ENCODE measurements at places on chromosomes 2 and 18.

- DNase-seq: no peak
Observed at GRCh38 chr18:50182511-50182910, 12.4 kb downstream of the MYO5B start.

- DNase-seq: no peak
Observed at GRCh38 chr2:198465970-198466369, 661.6 kb downstream of the PLCL1 start.

DNA sequence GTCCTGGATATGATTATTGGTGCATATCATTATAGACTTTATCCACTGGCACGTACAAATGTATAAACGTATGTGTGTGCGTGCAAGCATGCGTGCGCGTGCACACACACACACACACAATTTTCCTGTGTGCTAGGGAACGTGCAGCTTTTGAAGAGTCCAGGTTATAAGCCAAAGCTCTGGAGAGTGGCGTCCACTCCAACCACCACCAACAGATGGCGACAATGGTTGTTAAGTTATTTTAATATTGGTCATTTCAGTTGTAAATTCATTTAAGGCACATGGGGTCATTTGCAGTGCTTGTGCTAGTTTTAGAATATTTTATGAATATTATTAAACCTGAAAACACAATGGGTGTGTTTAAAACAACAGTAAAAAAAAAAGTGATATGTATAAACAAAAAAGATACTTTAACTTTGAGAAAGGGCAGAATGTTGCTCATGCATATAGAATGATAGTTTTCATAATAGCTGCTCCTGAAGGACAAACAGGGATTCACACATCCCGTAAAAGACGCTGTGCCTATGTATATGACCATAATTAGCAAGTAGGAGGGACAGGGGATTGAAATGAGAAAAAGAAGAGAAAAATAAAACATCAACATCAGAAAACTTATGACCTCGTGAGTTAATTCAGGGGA is 124.2 kb upstream of the ITGB6 start:
- peak; percentile 26 for DNase-seq

DNA sequence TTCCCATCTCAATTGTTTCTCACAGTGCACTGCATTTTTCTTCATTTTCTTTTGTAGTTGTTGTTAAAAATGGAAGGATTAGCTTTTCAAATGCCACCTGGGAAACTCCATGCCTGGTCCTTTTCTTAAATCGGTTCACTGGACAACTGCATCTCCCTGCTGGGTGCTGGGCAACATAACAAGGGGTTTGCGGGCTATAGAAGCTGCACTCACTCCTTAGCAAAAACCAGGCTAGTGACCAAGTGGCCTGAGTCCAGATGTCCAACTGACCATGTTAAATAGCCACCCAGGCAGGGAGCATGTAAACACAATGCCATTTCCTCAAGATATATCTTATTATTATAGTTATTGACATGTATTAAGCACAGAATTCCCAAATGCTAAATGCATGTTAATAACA is 264.9 kb downstream of the ICOS start:
- DNase-seq: no peak

- DNase-seq: no peak
Observed at GRCh38 chr2:217033186-217033585, 173.3 kb upstream of the TNP1 start.

- DNase-seq: no peak
Observed at GRCh38 chr18:76456018-76456750, 38.9 kb downstream of the ZNF516 start.

- DNase-seq: no peak
Observed at GRCh38 chr18:56935434-56936040, 211.3 kb upstream of the BOD1L2 start.

- no peak for DNase-seq
Observed at GRCh38 chr2:23599667-23600066, 214.7 kb downstream of the KLHL29 start.

DNA sequence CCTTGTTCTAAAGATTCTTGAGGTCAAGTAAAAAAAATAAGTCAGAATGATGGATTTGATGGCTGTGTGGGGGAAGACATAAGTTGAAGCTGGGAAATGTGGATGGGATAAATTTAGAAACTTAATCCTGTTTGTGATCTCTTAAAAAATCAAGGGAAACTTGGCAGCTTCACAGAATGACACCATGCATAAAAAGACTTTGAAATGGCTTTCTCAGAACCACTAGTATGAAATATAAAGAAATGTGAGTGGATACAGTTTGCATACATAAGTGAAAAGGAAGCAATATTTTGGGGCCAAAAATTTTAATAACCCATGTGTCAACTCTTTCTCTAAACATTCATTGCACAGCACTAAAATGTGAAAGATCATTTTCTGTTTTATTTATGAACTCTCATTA is 21.7 kb downstream of the CDH19 start:
- no peak for DNase-seq

- no peak for DNase-seq
Observed at GRCh38 chr18:24306201-24306600, 91.4 kb downstream of the OSBPL1A start.

DNA sequence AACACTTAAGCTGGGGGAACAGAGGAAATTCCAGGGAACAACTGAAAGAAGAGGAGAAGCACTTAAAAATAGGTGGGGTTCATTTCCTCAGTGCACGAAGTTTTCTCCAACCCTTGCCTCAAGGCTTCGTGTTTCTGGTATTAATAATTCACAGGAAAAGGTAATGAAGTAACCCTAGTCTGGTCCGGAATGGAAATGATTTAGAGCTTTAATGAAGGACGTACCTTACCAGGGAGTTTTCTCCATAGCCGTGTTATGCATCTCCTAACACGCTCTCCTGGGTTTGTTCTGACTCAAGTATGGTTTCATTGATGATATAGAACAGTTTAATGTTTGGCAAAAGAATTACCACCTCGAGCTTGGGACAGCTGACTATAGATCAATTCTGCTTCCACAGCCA is 214.2 kb downstream of the MTX2 start:
- no peak for DNase-seq

GRCh38 chr2:29733965-29734364 is 187.4 kb downstream of the ALK start:
- no peak for DNase-seq

- no peak for DNase-seq
Observed at GRCh38 chr2:203897544-203897943, 30.0 kb downstream of the CTLA4 start.

GRCh38 chr18:40035966-40036365 is 1919.1 kb upstream of the PIK3C3 start:
- no peak for DNase-seq

DNA sequence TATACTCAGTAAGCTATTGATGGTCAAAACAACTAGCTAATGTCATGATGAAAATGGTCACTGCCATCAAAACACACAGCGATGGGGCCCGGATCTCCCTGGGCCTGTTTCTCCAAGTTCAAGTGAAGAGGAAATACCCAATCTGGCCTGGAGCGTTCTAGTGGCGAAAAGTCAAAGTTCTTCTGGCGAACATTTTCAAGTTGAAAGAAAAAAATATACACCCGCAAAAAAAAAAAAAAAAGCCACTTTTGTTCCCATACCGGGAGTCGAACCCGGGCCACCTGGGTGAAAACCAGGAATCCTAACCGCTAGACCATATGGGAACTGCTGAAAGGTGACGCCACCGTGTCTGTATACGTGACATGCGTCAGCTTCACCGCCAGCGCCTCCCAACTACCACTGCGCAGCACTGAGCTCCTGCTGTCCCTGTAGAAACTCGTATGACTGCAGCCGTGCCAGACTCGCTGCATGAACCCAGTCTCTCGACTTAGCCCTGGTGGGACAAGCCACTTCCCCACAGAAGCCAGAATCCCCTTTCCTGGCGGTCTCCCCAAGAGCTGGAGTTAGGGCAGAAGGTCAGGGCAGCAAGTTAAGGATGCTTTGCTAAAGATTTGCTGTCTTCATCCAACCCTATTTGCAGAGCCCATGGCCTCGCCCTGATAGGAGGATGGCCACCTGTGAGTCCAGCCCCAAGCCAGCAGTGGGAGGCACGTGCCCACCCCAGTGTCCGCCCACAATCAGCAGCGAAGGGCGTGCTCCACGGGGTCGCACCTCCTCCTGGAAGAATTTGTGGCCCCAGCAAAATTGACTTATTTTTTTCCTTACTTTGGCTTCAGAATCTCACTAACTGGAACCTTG is 5.6 kb upstream of the IMP4 start:
- DNase-seq: peak; percentile 52

- DNase-seq: no peak
Observed at GRCh38 chr2:130966149-130966774, 127.0 kb downstream of the FAM168B start.

- no peak for DNase-seq
Observed at GRCh38 chr18:47944972-47945852, 14.8 kb upstream of the SMAD2 start.

DNA sequence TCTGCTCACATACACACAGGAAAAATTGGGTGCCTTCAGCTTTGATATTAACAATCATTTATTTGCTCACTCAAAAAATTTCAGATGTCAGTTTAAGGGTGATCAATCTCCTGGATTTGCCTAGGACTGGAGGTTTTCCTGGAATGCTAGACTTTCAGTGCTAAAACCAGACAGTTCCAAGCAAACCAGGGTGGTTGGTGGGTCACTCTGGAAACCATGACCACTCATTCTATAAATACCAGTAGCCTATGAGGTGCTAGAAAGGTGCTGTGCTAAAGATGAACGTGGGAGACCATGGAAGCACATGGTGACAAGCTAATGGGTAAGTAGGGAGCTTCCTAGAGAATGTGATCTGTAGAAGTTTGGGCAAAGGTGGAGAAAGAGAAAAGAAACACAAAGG is 25.4 kb upstream of the STPG4 start:
- DNase-seq: no peak

DNA sequence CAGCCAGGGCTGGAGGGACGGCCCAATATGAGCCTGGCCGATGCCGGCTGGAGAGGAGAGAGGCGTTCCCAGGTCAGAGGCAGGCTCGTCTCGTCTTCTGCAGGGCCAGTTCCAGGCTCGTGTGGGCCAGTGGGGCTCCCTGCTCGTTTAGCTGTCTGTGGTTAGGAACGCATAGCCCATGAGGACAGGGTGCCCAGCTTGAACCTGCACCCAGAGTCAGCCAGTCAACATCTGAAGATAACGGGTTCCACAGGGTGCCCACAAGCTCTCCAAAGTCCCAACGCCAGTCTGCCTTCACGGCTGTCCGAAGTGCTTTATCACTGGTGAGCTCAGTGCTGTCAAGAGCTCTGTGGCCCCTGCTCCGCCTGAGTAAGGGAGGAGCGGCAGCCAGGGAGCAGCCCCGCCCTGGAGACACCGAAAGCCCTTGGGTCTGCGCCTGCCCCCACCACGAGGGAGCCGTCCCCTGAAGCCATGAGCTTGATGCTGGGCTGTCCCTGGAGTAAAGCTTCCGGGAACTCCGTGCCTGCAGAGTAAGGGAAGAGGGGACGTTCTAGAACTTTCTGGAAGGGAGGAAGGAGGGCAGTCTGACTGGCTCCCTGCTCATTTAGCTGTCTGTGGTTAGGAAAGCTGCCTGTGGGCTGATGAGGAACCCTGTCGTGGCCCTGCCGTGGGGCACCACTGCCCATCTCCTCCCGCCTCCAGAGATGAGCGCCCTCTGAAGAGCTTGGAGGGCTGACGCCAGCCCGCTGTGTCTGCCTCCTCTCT is 2.7 kb upstream of the HSBP1L1 start:
- DNase-seq: no peak

DNA sequence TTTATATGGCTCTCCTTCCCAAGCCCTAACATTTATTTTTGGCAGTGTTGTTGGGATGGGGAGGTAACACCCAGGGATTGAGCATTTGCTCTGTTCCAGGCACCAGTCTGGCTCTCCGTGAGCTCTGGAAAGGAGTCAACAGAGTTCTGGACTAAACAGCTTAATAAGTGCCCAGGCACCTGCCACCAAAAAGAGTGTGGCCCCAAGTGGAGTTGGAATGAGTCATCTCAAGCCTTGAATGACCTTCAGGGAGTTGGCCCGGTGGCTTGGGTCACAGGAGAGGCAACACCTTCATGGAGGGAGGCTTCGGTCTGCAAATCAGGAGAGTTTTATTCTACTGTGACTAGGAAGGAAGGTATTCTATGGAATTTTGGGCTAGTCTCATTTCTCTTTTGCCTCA is 203.2 kb downstream of the DLGAP1 start:
- DNase-seq: no peak

GRCh38 chr2:158671360-158672245 is 123.5 kb upstream of the DAPL1 start:
- no peak for DNase-seq

GRCh38 chr18:7896161-7896560 is 329.0 kb downstream of the PTPRM start:
- DNase-seq: no peak

GRCh38 chr18:36467614-36468013 is 170.1 kb downstream of the FHOD3 start:
- no peak for DNase-seq

- no peak for DNase-seq
Observed at GRCh38 chr18:72444798-72445155, 99.4 kb downstream of the CBLN2 start.

DNA sequence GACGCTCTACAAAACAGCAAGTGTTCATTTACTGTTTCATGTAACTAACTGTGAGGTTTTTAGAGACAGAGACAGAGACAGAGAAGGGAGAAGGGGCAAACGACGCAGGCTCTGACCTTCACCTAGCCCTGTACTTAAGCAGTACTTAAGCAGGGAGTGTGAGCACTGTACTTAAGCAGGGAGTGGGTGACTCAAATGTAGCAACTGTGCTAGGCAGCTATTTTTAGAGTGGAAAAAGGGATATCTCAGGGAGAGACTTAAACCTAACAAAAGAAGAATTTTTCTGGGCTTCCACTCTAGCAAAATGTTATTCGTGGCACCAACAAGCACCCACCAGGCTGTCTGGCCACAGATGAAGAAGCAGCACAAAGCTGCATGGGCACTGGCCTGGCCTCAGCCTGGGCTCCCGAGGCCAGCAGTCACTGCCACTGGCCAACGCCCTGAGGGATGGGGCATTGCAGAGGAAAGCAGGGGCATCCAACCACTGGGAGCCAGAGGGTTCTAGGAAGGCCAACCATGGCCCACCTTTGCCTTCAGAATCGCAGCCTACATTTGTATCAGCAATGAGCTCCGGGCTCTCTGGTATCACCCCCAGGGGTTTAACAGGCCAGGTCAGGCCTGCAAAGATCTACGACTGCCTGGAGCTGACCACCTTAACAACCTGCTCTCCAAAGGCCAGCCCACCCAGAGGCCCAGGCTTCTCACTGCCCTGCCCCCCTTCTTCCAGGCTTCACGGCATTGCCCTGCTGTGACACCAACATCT is 154.3 kb downstream of the TTC32 start:
- DNase-seq: no peak

- peak; percentile 44 for DNase-seq
Observed at GRCh38 chr2:30115141-30115980, 31.4 kb upstream of the YPEL5 start.

- DNase-seq: peak; percentile 26
Observed at GRCh38 chr2:136129601-136130000, 11.7 kb upstream of the CXCR4 start.

DNA sequence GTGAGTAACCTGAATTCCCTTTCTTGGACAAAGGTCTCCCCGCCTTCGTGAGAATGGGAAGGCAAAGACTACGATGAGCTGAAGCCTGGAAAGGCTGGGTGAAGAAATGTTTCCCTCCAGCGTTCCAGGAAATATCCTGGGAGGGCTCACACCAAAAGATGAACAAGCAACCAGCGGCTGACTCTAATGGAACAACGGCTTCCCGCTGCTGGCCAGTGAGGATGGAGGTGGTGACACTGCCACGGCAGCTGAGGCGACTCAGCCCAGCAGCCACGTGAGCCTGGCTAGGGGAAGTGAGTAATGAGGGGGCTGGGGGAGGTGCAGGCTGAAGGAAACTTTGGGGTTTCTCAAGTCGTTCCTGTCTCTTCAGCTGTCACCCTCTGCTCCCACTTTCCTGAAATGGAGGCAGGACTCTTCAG is 105.0 kb upstream of the SMAD7 start:
- no peak for DNase-seq

Data from T-helper 9 cell (primary cell).